ENCODE measurements at places on chromosomes 12 and 14.

DNA sequence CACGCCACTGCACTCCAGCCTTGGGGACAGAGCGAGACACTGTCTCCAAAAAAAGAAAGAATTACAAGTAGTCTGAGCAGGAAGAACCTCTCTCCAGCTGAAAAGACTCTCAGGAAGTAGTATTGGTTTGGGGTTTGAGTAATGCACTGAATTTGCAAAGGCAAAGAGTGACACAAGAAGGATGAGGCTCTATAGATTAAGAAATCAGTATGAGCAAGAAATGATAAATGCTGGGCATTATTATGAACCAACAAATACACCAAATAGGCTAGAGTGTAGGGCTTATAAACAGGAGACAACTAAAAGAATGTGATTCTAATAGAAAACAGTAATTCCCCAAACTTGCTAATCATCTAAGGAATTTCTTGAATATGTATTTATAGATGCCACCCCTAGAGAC is 2.6 kb upstream of the SLC35E3 start:
- H3K27me3 ChIP-seq = no peaks in the 10 kb centered on the region
- peaks cover 16% of the 10 kb centered on the region for H3K4me1 ChIP-seq
- H3K27ac ChIP-seq = no peak overlapping the region

- no peaks in the 10 kb centered on the region for H3K36me3 ChIP-seq
- H3K4me3 ChIP-seq = no peak overlapping the region
- DNase-seq = no peak
- H3K27ac ChIP-seq = no peak overlapping the region
Observed at GRCh38 chr12:94793191-94793595, 142.8 kb upstream of the TMCC3 start.

DNA sequence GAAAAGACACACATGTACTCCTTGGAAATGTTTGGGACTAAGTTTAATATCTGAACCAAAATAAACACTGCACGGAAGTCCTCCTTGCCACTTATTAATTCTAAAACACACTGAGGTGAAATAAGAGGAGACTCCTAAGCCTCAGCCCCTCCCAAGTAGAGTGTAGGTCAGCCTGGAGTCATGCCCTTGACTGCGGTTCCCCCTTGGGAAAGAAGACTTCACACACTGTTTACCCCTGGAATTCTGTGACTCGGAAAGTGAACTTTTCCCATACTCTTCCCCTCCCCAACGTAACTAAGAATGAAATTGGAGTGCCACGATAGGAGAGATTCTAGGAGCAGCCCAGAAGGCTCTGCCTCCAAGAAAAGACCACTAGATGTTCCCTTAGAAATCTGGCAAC is 8.6 kb upstream of the TFCP2 start:
- H3K27ac ChIP-seq = no peak overlapping the region
- no peak overlapping the region for H3K4me3 ChIP-seq
- no peaks in the 10 kb centered on the region for H3K4me1 ChIP-seq
- no peaks in the 10 kb centered on the region for H3K27me3 ChIP-seq

- H3K27ac ChIP-seq = peak overlapping the region; percentile 100
- H3K36me3 ChIP-seq = peaks cover 10% of the 10 kb centered on the region
- H3K4me3 ChIP-seq = no peak overlapping the region
- peaks cover 55% of the 10 kb centered on the region for H3K4me1 ChIP-seq
Observed at GRCh38 chr14:61477712-61478462, 156.5 kb downstream of the PRKCH start.

DNA sequence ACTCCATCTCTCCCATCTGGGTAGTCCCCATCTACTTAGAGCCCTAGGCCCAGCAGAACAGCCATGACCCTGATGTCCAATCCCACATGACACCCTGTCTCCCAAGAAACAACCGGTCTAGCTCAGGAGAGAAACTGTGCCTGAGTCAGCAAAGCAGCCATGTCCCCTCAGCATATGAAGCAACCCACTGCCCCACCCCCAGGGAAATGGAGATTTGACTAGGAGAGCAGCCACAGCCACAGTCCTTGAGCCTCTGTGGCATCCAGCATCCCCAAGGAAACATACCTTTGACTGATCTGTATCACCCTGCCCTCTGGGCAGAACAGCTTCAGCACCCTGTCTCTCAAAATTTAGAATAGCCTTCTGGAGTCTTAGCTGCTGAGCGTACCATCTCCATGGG is 641.9 kb upstream of the FBXO33 start:
- no peaks in the 10 kb centered on the region for H3K4me1 ChIP-seq
- H3K27ac ChIP-seq = no peak overlapping the region
- no peaks in the 10 kb centered on the region for H3K27me3 ChIP-seq
- no peak for DNase-seq
- no peaks in the 10 kb centered on the region for H3K36me3 ChIP-seq

DNA sequence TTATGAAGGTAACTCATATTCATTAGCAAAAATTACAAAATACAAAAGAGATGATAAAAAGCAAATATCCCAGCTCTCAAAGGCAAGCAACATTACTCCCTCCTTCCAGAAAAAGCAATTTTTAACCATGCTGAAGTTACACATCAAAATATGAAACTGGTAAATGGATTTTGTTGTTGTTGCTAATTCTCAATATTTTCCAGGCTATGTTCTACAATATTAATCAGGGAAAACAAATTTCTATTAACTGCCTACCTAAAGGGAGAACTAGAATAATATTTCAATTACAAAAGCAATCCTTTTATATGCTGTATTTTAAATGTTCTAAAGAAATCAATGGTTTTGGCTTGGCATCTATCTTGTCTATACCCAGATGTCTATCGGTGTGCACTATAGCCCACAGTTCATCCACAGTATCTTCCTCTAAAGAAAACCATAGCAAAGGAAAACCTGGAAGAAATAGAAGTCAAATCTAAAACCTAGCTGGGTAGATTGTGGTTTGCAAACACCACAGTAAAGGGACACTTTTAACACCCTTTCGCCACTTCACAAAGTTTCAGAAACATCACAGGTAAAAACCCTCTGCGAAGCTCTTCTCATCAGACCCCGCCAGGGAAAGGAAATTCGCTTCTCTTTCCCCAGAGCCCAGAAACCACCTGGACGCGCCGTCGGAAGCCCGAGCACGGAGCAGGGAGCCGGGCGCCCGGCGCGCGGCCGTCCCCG is 32.0 kb downstream of the TC2N start:
- H3K36me3 ChIP-seq = no peaks in the 10 kb centered on the region
- H3K4me3 ChIP-seq = no peak overlapping the region
- peaks cover 22% of the 10 kb centered on the region for H3K27me3 ChIP-seq
- H3K27ac ChIP-seq = no peak overlapping the region

DNA sequence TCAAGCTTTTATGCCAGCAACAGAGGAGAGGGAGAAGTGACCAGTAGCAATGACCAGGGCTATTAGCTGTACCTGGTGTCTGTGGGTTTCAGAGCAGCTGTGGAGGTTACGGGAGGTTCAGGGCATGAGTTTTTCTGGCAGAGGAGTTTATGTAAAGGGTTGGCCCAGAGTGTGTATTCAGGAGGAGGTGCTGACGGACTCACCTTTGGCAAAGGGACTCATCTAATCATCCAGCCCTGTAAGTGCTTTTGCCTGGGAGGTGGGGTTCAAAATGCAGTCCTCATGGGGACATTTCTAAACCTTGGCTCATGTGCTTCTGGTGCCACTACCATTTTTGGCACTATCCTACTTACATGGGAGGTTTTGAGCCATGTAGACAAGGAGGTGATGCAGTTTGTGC is 95.3 kb downstream of the DAD1 start:
- H3K4me3 ChIP-seq = no peak overlapping the region
- no peak overlapping the region for H3K27ac ChIP-seq
- H3K27me3 ChIP-seq = peaks cover 50% of the 10 kb centered on the region
- DNase-seq = no peak

DNA sequence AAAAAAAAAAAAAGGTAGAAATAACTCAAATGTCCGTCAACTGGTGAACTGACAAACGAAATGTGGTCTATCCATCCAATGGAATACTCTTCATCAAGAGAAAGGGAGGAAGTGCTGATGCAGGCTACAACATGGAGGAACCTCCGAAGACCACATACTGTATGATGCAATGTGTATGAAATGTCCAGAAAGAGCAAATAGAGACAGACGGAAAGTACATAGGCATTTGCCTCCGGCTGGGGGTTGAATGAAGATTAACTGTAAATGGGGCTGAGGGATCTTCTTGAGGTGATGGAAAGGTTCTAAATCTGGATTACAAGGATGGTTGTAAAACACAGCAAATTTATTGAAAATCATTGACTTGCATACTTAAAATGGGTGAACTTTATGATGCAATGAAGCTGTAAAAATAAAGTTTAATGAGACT is 35.4 kb downstream of the DLK1 start:
- no peak for DNase-seq
- H3K27me3 ChIP-seq = no peaks in the 10 kb centered on the region

DNA sequence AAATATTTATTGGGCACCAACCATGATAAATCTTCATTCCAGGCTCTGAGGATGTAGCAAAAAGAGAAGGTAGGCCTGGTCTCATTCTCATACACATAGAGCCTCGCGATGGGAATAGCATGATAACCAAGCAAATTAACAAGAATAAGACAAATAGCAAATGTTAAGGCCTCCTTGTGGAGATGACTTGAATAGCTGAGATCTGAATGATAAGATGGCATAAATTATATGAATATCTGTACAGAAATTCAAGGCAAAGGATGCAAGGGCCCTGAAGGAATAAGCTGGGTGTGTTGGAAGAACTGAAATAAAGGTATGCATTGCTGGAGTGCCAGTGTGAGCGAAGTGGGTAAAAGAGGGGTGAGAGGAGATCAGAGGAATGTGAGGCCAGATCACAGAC is 114.8 kb downstream of the ALX1 start:
- no peaks in the 10 kb centered on the region for H3K27me3 ChIP-seq
- DNase-seq = no peak
- no peaks in the 10 kb centered on the region for H3K4me1 ChIP-seq
- no peaks in the 10 kb centered on the region for H3K36me3 ChIP-seq
- no peak overlapping the region for H3K4me3 ChIP-seq
- no peak overlapping the region for H3K27ac ChIP-seq

DNA sequence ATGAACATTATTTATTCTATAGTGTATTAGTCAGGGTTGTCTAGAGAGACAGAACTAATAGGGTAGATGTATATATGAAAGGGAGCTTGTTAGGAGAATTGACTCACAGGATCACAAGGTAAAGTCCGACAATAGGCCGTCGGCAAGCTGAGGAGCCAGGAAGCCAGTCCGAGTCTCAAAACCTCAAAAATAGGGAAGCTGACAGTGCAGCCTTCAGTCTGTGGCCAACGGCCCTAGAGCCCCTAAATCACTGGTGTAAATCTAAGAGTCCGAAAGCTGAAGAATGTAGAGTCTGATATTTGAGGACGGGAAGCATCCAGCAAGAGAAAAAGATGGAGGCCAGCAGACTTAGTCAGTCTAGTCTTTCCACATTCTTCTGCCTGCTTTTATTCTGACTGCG is 912.2 kb downstream of the FLRT2 start:
- no peaks in the 10 kb centered on the region for H3K36me3 ChIP-seq
- no peaks in the 10 kb centered on the region for H3K4me1 ChIP-seq
- H3K27me3 ChIP-seq = no peaks in the 10 kb centered on the region
- no peak overlapping the region for H3K27ac ChIP-seq
- DNase-seq = no peak
- H3K4me3 ChIP-seq = no peak overlapping the region

- no peaks in the 10 kb centered on the region for H3K36me3 ChIP-seq
- H3K27me3 ChIP-seq = no peaks in the 10 kb centered on the region
- no peak for DNase-seq
- H3K4me3 ChIP-seq = no peak overlapping the region
- no peaks in the 10 kb centered on the region for H3K4me1 ChIP-seq
Observed at GRCh38 chr14:32382704-32383103, 53.6 kb downstream of the AKAP6 start.

- H3K36me3 ChIP-seq = no peaks in the 10 kb centered on the region
- H3K4me1 ChIP-seq = no peaks in the 10 kb centered on the region
- H3K27me3 ChIP-seq = peaks cover 3% of the 10 kb centered on the region
- no peak for DNase-seq
- H3K4me3 ChIP-seq = no peak overlapping the region
Observed at GRCh38 chr12:95385246-95386035, 88.5 kb upstream of the METAP2 start.

- no peaks in the 10 kb centered on the region for H3K4me1 ChIP-seq
- DNase-seq = no peak
- H3K27ac ChIP-seq = no peak overlapping the region
- H3K27me3 ChIP-seq = no peaks in the 10 kb centered on the region
Observed at GRCh38 chr14:90726656-90727055, 89.6 kb downstream of the TTC7B start.

- H3K4me3 ChIP-seq = peak within 1 kb of the TSS; percentile 89
- peaks cover 56% of the 10 kb centered on the region for H3K4me1 ChIP-seq
- H3K27me3 ChIP-seq = no peaks in the 10 kb centered on the region
- DNase-seq = peak; percentile 70
- H3K27ac ChIP-seq = peak within 1 kb of the TSS; percentile 69
- no peaks in the 10 kb centered on the region for H3K36me3 ChIP-seq
Observed at GRCh38 chr12:6341417-6342139, at the start of gene TNFRSF1A. Gene TNFRSF1A (minus strand): TSS chr12:6342076. CDS start chr12:6341814, 262 bp downstream.

DNA sequence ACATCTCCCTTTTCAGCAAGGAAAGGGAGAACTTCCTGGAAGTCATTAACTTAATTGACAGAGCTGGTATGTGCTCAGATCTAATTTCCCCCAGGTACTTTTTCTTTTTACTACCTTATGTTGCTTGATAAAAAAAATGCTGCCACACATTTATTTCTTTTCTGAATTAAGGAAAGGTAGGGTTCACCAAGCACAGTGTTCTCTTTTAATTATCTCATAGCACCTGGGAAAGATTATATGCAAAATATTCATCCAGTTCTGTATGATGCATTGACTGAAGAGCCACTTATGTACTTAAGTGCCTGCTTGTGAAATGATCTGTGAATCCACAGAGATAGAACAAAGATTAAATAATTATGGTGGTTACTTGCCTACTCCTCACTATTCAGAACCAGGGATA is 25.1 kb downstream of the KCNC2 start:
- H3K36me3 ChIP-seq = no peaks in the 10 kb centered on the region
- DNase-seq = no peak
- no peak overlapping the region for H3K4me3 ChIP-seq
- H3K27me3 ChIP-seq = no peaks in the 10 kb centered on the region
- H3K27ac ChIP-seq = no peak overlapping the region
- no peaks in the 10 kb centered on the region for H3K4me1 ChIP-seq

GRCh38 chr14:65128096-65128495 is 25.8 kb upstream of the MAX start:
- no peak overlapping the region for H3K27ac ChIP-seq
- H3K4me3 ChIP-seq = no peak overlapping the region
- no peaks in the 10 kb centered on the region for H3K36me3 ChIP-seq
- no peak for DNase-seq
- H3K27me3 ChIP-seq = no peaks in the 10 kb centered on the region

GRCh38 chr12:71626098-71626497 is 37.5 kb downstream of the ZFC3H1 start:
- no peak overlapping the region for H3K4me3 ChIP-seq
- H3K4me1 ChIP-seq = peaks cover 19% of the 10 kb centered on the region
- DNase-seq = peak; percentile 61
- H3K27ac ChIP-seq = peak overlapping the region; percentile 64

DNA sequence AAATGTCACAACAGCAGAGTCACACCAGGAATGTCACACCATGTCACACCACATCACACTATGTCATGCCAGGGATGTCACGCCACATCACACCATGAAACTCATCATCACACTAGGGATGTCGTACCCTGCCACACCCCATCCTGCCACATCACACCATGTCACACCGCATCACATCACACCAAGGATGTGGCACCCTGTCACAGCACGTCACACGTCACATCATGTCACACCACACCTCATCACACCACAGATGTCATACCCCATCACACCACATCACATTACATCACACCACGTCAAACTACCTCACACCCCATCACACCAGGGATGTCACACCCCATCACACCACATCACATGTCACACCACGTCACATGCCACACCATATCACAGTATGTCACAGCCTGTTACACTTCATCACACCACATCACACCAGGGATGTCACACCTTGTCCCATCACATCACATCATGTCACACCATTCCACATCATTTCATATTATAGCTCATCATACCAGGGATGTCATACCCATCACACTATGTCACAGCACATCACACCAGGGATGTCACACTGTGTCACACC is 90.9 kb downstream of the TMEM121 start:
- DNase-seq = no peak
- no peaks in the 10 kb centered on the region for H3K4me1 ChIP-seq
- no peak overlapping the region for H3K4me3 ChIP-seq

All from endothelial cell of umbilical vein (primary cell).